ENCODE measurements at places on chromosomes 3 and 15.

DNA sequence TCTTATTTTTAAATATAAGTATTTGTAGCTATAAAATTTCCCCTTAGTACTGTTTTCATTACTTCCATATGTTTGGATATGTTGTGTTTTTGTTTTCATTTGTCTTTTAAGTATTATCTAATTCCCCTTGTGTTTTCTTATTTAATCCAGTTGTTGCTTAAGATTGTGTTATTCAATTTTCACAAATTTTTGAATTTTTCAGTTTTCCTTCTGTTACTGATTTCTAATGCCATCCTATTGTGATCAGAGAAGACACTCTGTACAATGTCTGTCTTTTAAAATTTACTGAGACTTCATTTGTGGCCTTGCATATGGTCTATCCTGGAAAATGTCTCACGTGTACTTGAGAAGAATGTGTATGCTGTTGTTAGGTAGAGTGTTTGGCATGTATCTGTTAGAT, 795.6 kb upstream of the CFAP20DC start:
- no peak for DNase-seq

DNA sequence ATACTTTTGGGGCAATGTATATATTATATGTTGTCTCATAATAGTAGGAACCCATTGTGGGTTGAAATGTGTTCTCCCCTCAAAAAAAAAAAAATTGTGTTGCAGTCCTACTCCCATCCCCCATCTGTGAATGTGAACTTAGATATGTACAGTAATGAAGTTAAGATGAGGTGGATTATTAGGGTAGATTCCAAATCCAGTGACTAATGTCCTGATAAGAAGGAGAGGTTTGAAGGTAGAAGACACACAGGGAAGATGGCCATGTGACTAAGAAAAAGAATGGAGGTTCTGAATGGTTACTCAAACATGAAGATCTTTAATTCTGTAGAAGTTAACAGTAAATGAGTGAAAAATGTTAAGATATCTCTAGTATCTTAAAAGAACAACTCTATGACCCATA, 3.0 kb upstream of the ATOSA start:
- no peak for DNase-seq

- DNase-seq = no peak
These were observed 2.4 kb upstream of the POPDC2 start for GRCh38 chr3:119662604-119663373.

DNA sequence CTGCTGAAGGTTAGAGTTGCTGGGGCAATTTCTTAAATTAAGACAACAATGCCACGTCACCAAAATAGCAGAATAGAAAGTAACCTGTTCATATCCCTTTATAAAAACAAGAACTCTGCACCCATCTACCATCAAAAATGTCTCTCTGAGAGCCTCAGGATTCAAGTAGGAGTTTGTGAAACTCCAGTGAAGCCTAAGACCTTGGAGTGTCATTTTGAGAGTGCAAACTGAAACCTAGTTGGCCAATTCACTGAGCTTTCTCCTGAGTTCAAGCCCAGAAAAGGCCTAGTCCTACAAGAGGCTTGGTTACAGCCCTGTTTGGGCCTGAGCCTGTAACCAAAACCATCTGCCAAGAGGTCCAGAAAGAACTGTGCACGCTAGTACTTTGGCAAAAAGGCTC, 335.1 kb downstream of the EFHB start:
- no peak for DNase-seq

- DNase-seq = no peak
These were observed 35.5 kb downstream of the COLQ start for GRCh38 chr3:15486020-15486419.

GRCh38 chr3:96169111-96169766, 645.2 kb upstream of the EPHA6 start:
- DNase-seq = no peak

- no peak for DNase-seq
These were observed 150.2 kb downstream of the CHST2 start for GRCh38 chr3:143269741-143270140.

DNA sequence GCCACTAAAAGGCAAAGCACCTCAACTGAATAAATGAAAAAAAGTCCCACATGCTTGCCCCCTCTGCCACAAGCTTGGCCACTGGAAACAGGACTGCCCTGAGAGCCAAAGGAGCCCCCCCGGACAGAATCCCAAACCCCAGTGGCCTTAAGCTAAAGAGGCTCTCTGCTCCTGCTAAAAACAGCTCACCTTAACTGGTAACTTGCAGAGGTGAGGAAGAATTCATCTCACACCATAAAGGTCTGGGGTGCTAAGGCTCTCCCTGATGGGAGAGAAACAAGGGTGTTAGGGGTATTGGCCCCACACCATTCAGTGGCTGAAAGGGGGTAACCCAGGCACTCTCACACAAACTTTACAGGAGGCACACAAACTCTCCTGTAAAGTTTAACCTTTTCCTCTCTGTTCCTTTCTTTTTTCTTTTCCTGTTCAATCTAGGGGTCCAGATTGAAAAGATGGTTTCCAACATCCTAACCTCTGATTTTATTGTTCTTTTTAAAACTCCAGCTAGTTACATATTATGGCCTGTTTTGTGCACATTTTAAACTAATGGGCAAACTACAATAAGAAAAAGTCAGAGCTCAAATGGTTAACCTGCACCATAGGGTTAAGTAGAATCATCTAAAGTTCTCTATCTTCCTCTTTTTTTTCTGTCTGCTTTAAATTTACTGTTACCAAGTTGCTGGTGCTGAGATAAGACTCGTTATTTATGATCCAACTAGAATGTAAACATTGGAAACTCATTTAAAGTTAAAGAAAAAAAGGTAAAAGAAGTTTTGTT, 19.9 kb downstream of the TRANK1 start:
- DNase-seq = no peak

GRCh38 chr3:10193692-10194327, 29.1 kb downstream of the IRAK2 start:
- DNase-seq = no peak

DNA sequence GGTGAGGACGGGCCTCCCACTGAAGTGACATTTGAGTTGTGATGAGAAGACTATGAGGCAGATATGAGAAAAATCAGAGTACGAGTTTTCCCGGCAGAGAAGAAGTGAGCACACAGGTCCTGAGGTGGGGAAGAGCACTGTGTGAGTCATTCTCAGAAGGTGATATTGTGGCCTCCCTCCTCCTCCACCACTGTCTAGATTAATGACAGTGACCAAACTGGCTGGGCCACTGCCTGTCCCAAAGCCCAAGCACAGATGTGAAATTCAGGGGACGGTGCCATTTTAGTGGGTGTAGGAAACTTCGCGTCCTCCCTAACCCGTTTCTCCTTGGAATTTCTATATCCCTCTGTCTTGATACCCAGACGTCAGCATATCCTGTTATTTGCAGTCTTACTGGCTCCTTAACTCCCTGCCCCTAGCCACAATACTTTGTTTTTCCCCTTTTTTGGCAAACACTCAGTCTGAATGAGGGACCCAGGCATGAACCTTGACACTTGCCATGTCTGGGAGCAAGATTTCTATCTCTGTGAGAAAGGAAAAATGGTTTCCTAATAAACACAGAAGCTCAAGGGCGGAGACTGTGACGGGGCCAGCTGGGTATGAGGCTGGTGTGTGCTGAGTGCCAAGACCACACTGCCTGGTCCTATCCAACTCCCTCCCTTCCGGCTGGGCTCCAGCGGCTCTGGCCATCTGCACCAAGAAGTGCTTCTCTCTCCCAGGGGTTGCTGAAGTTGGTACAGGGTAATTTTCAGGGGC, 15.2 kb downstream of the PRICKLE2 start:
- DNase-seq = no peak

DNA sequence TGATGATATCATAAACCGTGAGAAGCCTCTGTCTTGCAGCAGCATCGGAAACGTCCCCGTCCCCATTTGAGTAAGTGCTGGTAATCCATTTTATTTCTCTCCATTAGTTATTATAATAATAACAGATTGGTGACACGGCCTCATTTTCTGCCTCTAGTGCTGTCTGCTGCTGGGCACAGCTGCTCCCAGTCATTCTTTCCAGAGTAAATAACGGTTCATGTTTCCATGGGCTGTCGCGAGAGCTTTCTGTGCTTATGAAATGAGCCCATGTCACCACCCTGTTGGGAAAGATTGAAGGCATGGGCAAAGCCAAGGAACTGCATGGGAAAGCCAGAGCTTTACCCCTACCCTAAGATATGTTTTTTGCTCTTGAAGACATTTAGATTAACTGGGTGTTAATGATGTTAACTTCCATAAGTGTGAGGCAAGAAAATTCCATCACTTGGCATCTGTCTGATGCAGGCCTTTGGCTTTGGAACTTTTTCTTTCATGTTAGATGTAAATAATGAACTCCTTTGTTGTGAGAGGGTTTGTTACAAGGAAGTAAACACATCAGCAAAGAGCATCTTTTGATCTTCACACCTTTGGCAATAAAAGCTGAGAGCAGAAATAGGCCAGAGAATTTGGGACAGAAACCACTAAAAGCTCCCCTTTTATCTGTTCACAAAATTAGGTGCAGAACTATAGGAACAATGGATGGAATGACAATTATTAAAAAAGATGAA, 141.8 kb downstream of the FILIP1L start:
- no peak for DNase-seq

DNA sequence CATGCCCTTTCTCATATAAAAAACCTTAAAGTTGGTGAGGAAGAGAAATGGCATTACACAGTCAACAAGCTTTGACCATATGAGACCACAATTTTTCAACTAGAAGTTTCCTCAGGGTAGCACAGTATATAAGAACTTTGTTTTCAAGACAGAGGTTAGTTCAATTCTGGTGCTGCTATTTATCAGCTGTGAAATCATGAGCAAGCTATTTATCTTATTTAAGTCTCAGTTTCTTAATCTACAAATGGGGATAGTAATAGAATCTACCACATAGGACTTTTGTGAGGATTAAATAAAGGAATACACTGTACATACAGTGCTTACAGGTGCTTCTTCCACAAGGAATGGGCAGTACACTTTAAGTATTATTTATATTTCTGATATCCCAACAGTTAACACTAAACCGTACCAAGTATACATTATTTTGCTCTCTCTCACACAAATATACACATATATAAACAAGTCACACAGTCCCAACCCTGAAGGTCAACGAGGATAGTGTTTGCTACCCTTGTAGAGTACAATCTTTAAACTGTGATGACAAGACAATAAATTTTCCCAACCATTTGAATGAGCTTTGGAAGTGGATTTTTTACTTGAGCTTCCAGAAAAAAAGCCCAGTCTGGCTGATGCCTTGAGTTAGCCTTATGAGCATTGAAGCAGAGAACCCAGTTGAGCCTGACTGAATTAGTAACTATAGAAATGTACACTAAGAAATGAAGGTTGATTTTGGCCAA, 178.8 kb downstream of the TNIK start:
- no peak for DNase-seq

DNA sequence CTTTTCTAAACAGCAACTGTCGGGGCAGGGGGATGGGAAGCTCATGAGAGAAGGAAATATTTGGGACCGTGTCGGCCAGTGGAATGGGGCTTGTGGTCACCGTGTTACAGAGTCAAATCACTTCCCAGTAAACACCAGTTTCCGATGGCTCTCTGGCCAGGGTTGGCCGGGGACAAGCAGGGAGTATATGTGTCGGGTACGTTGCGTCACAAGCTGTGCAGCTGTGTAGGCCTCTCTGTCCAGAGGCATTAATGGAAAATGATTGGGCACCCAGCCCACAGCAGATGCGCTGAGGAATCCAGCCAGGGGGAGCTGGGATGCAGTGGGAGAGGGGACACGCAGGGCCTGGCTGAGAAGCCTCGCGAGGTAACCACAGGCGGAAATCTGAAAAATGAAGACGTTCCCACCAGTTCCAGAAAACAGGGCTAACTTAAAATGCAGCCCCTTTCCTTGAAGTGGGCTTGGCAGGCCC, 15.8 kb upstream of the ALDH1A3 start:
- no peak for DNase-seq

- DNase-seq = no peak
These were observed 6.4 kb upstream of the SECISBP2L start for GRCh38 chr15:49052662-49053061.

GRCh38 chr3:66938338-66938963, 59.7 kb upstream of the KBTBD8 start:
- peak; percentile 40 for DNase-seq

GRCh38 chr3:47121409-47121808, 42.5 kb downstream of the SETD2 start:
- DNase-seq = no peak

GRCh38 chr3:110227991-110228390, 843.6 kb upstream of the NECTIN3 start:
- no peak for DNase-seq

GRCh38 chr3:50015918-50016317, 72.8 kb upstream of the RBM5 start:
- no peak for DNase-seq

DNA sequence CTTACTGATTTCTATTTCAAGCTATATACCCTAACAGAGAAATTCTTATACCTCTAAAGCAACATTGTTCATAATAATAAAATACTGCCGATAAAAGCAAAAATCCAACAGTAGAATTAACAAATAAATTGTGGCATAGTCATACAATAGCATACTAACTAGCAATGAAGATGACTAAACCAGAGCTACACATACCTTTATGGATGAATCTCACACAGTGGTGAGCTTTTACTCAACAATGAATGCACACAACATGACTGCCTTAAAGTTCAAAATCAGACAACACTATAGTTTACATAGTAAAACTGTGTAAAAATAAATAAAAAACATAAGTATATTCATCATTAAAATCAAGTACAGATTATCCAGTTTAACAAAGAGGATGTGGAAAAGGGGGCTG, 99.1 kb downstream of the NR1I2 start:
- no peak for DNase-seq

DNA sequence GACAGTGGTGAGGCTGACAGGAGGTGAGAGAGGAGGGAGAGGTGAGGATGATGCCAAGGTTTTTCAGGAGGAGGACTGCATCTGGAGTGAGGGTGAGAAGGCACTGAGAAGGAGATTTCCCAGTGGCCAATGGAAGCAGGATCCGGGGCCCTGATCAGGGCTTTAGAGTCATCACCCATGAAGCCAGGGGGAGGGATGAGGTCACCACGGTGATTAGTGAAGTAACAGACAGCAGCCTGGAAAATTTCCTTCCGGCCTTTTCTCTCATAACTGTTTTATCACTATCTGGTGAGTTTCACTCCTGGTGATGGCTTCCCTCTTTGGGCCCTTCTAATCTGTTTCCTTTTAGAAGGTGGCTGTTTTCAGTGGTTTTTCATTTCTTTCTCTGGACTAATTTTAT, 80.5 kb upstream of the WNT5A start:
- DNase-seq = no peak

GRCh38 chr3:24123596-24123995, 178.5 kb downstream of the NR1D2 start:
- DNase-seq = no peak

DNA sequence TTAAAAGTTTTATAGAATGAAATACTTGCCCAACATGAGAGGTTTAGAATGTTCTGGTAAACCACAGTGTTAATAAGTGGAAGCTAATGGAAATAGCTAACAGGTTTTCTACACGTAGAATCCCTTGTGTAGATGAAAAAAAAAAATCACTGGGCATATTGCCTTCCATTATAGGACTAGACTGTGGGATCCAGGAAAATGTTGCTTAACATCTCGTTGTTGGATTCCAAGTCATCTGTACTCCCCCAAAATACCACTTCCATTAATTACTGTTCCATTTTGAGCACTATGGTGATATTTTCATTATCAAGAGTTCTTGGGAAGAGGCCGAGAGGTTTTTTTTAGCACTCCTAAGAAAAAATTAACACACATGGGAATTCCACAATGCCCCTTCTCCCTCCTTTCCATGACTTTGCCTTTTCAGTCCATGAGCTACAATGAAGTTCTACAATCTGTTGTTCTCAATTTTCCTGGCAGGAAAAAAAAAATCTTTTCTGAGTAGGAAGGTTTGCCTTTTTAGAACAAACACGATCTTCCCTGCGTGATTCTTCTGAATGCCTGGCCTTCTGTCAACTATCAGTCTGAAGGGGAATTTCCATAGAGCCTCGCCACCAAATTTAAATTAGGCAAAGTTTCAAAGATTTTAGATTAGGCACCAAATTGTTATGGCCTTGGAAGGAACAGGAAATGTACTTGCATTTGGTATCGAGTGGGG, 74.4 kb upstream of the CTDSPL start:
- no peak for DNase-seq
